Cortex of kidney (tissue), 1 donor: ENCODE measurements at places on chromosomes 6 and 20.
A peak's percentile ranks its signal among the peaks of the same experiment; 100 is the strongest.

- DNase-seq: no peak
These were observed 135.8 kb downstream of the SLC35F1 start for GRCh38 chr6:118042855-118043254.

GRCh38 chr6:42411406-42411805 lies 40.3 kb downstream of the TRERF1 start:
- DNase-seq: no peak

DNA sequence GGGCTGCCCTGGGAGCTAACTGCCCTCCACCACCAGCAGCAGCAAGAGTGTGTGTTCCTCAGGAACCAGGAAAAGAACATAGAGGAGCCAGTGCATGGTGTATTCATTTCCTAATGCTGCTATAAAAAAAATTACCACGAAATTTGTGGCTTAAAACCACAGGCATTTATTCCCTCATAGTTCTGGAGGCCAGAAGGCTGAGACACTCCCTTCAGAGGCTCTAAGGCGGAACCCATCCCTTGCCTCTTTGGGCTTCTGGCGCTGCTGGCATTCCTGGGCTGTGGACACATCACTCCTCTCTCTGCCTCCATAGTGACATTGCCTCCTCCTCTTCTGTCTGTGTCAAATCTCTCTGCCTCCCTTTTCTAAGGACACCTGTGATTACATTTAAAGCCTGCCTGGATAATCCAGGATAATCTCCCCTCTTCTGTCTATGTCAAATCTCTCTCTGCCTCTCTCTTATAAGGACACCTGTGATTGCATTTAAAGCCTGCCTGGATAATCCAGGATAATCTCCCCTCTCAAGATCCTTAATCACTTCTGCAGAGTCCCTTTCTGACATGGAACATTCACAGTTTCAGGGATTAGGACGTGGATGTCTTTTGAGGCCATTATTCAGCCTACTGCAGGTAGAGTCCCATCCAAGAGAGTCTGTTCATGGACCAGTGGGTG lies 54.7 kb downstream of the NDUFAF5 start:
- no peak for DNase-seq

GRCh38 chr6:89412071-89413005 lies at the start of gene RRAGD:
RRAGD (minus strand) TSS chr6:89412273; CDS start chr6:89411993, 280 bp downstream.
- peak; percentile 17 for DNase-seq

- DNase-seq: no peak
These were observed 29.9 kb downstream of the MKKS start for GRCh38 chr20:10404023-10404628.

GRCh38 chr6:63919556-63920110 lies 284.0 kb downstream of the PHF3 start:
- DNase-seq: no peak

DNA sequence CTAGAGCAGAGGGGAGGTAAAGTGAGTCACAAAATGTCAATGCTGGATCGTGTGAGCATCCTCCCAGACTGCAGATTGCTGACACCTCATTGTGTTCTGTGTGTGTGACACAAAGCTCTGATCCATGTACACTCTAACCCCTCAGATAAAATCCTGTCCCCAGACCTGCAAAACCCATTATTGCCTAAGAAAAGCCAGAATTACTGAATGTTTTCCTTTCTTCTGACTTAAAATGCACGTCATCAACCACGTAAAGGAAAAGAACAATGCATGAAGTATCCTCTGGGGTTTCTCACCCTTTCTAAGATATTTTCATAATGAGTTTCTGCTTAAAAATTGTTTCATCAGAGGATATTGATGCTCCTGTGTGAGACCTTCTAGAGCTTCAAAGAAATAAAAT lies 218.0 kb upstream of the PREP start:
- no peak for DNase-seq

GRCh38 chr6:53309059-53309900 lies 39.5 kb downstream of the ELOVL5 start:
- DNase-seq: no peak

DNA sequence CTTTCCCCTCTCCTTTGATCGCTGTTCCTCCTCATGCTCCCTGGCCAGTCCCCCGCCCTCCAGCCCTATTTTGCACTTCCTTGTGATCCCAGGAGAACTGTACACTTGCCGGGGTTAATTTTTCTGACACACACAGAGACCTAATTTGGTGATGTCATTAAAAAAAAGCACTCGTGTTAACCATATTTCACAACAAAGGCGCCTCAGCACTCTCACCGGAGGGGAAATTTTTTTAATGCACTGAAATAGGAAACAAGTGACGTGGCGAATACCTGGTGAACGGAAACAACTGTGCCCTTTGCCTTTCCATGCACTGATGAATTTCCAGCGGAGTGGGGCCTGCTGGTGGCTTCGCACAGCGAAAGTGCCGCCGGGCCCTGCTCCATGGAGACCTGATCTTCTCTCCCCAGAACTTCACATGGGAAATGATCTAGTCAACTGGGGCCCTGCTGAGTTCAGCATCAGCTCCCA lies 53.9 kb upstream of the TAGAP start:
- DNase-seq: no peak

DNA sequence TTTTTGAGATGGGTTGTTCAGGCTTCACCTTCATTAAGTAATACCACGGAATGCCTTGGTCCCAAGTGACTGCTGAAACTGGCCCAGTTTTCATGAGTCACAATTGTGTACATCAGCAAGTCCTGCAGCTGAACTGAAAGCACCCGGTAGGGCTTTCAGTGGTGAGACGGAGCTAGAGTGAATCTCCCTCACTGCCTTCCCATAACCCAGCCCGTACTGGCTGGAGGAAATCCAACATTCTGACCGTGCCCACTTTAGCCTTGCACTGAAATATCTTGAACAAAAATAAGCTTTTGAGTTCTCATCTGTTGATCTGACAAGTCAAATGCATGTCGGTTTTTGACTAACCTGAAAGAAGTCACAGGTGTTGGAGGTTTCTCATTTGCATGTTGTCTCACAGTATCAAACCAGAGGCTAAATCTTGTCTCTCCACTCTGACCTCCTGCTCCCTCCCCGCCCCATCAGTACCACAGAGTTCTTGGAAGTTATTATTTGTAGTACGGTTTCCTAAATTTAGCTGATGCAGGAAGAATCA lies 35.9 kb downstream of the DUSP22 start:
- DNase-seq: no peak

GRCh38 chr6:1208876-1209275 lies 103.0 kb upstream of the FOXQ1 start:
- DNase-seq: no peak

DNA sequence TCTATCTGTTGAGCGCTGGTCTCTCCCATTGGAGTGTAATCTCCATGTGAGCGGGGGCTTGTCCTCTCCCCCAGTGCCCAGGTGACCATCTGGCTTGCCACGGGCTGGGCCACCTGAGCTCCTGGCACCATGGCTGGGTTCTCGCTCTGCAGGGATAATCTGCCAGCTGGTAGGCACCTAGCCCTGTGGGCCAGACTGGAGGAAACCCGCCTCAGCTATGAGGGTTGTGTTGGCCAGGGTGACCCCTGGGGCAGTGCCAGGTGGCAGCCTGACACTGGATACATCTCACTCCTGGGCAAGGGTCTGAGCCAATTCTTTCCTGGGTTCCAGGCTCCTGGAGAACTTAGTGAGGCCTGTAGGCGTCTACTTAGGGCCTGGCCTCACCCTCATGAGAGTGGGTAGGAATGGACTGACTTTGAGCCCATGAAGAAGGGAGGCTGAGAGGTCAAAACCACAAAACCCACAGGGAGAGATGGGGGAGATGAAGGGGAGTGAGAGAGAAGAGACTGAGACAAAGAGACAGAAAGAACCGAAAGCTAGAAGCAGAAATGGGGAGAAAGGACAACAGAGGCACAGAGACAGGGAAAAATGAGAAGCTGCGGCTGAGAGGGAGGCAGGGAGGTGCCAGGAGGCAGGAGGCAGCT lies 5.8 kb upstream of the SLC52A3 start:
- DNase-seq: no peak

DNA sequence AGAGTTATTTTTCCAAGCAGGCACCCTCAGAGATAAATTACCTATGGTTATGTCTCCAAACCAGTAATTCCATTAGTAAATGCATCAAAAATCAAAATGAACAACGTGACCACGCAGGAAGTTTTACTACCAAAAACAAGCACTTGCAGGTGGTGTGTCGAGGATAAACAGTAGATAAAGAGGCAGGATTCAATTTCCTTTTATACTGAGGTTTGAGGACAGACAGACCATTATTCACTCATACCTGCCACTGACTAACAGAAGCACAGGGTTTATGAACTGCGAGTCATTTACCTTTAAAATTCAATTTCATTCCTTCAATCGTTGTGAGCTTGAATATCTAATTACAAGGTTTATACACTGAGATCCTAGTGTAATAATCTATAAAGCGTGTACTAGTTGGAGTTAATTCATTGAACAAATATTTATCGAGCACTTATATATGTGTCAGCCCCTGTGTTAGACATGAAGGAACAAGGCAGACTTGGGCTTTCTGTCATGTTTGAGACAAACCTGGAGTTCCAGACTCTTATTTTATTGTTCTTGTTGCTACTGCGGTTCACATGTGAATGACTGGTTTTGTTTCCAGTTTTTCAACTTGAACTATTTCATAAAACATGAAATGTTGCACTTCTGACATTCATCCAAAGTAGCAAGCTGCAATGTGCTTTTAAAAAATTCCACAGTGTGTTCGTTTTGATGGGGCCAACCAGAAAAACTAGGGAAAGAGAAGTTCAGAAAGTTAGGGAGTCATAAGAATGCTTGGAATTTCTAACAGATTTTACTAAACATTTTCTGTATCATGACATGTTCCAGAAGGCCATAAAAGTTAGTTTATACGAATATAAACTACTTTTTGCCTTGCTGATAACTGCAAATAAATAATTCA lies 205.6 kb downstream of the UST start:
- DNase-seq: no peak

DNA sequence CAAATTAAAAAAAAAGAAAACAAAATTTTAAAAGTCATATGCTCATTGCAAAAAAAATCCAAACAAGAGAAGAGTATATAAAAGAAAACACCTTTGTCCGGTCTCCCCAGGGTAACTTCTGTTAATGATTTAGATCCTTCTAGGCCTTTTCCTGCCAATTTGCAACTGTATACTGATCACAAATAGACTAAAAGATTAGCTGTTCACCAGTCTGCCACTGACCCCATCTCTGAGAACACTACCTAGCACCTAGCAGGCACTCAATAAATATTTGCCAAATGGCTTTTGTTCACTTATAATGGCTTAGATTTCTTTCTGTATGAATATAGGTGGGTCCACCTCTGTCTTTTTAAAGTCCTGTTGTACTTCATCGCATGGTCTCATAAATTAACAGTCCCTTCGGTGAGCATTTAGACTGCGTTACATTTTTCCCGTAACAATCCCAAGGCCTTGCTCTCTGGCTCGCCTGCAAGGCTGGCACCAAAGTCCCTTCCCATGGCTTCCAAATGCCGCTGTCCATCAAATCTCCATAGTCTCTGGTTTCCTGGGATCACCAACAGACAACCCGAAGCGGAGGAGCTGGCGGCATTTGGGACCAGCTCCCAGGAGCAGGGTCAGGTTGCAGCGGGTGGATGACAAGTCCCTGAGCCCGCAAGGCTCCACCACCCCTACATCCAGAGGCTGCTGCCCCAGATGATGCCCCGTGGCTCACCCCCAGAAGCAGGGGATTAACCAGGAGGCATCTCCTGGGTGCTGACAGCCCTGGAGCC lies 11.8 kb downstream of the JPH2 start:
- no peak for DNase-seq

DNA sequence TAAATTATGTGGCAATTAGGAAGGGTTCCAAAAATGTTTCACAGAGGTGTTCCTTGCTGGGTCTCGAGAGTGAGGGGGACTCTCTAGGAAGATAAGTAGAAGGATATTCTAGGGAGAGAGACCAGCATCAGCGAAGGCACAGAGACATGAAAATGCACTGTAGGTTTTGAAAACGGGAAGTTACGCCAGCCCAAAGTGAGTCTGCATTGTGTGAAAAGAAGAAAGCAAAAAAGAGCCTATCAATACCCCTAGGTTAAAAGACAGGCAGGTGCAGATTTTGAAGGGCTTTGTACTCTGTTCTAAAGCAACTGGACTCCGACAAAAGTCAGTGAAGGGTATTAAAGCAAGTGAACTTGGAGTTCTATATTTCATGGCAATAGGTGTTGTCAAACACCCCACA lies 25.7 kb upstream of the MRAP2 start:
- no peak for DNase-seq
